Stimulated activated CD4-positive, alpha-beta T cell treated with anti-CD3 and anti-CD28 coated beads, TNF-alpha, amount 100 ng/mL, for 24 hours (primary cell): ENCODE measurements at places on chromosomes 6 and 20.

DNA sequence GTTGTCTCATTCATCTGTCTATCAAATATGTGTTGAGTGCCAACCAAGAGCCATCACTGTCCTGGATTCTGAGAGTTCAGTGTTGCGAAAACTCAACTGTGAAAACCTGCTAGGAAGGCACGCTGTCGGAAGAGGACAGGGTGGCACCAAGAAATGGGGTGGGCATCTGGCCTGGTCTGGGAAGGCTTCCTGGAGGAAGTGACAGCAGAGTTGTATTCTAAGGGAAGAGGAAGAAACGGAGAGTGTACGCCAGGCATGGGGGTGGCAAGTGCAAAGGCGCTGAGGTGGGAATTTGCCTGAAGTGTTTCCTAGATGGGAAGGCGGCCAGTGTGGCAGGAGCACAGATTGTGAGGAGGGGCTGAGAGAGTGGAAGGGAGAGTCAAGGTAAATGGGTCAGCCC, 91.2 kb downstream of the ANKRD60 start:
- no peak for DNase-seq

- DNase-seq: no peak
Observed at GRCh38 chr6:34568341-34569201, 12.4 kb upstream of the SPDEF start.

DNA sequence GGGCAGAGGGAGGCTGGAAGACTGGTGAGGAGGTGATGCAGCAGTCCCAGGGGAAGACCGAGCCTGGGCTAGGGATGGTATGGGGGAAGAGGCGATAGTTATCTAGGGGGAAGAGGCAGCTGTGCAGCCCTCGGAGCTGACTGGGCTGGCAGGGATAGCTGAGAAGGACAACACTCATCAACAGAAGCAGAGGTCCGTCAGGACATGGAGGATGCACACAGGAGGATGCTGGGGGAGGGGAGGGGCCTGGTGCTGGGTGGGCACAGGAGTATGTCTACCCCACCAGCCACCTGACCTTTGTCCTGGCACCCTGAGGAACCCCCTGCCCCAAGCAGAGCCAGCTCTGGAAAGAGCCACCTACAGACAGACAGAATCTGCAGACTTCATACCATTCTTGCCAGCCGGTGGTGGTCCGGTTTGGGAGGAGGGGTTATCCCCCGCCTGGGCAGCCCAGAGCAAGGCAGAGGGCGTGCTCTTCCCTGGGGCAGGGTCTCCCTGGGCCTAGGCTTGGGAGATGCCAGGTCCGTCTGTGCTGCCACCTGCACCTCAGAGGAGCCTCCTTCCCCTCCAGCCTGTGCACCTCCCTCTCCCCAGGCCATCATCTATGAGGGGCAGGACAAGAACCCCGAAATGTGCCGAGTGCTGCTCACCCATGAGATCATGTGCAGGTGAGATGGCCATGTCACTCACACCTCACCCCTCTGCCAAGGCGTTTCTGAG, 14.9 kb downstream of the EBF4 start:
- no peak for DNase-seq

- DNase-seq: peak; percentile 35
Observed at GRCh38 chr6:34145161-34146020, 496 bp downstream of the GRM4 start.

GRCh38 chr20:51788822-51789221, 13.5 kb downstream of the SALL4 start:
- DNase-seq: no peak

- no peak for DNase-seq
Observed at GRCh38 chr6:21840428-21840827, 246.9 kb downstream of the SOX4 start.

- DNase-seq: no peak
Observed at GRCh38 chr6:11592294-11592906, 54.9 kb downstream of the TMEM170B start.

GRCh38 chr6:141498977-141499376, 633.7 kb upstream of the GJE1 start:
- no peak for DNase-seq

DNA sequence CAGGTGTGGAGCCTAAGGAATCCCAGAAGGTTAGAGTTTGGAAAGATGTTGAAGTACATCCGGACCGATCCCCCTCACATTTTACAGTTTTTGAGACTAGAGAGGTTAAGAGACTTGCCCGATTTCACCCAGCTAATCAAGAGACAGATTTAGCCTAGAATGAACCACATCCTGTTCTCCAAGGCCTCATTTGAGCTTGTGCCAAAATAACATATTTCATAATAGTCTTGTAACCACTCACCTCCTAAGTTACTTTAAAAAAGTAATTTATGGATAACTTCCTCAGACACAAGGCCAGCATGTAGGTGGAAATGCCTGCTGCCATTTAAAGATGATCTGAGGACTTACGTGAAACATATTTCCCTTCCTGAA, 39.8 kb upstream of the ARHGAP18 start:
- no peak for DNase-seq

DNA sequence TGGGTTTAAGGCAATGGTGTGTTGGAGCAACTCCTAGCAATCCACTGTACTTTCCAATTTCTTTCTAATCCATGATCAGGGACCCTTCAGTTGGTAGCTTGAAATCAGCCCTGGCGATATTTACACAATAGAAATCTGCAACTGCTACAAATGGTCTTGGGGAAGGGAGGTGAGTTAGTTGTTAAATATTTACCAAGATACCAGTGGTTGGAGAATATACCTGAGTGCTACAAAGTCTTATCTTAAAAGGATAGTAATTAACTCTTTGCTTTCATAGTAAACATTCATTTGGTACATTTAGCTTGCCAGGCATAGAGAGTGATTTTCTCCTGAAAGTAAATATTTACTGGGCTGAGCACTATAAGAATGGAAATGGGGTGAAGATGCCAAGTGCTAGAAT, 568.2 kb downstream of the BCKDHB start:
- DNase-seq: no peak

GRCh38 chr6:15870333-15871043, 207.7 kb upstream of the DTNBP1 start:
- DNase-seq: no peak

DNA sequence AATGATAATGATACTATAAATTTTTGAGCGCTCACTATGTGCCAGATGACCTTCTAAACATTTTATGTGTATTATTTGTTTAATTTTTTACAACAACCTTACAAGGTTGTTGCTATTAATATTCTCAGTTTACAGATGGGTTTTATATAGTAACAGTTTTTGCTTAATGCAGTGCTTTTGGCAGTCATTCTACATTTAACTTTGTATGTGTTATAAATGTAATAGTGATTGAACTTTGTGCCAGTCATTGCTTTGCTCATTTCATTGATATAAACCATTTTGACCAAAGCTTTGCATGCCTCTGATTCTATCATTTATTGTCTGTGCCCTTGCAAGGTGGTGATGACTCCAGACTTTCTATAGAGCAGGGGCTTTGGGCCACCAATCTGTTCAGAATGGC, 206.3 kb upstream of the LAMP5 start:
- no peak for DNase-seq

DNA sequence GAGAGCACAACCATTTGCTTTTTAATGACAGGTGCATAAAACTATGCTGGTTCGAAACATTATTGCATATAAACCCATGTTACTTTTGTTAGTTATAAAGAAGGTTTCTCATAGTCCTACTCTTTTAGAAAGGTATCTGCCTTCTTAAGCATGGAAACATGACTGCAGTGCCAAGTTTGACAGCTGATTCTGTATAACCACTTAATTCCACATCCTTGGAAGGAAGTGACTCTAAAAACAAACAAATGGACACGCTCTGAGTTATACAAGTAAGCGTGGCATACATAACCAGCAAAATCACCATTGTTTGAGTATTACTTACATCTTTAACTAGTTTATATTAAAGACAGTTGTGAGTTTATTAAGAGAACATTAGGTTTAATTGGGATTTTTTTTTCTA, 125.0 kb upstream of the HDGFL1 start:
- no peak for DNase-seq

DNA sequence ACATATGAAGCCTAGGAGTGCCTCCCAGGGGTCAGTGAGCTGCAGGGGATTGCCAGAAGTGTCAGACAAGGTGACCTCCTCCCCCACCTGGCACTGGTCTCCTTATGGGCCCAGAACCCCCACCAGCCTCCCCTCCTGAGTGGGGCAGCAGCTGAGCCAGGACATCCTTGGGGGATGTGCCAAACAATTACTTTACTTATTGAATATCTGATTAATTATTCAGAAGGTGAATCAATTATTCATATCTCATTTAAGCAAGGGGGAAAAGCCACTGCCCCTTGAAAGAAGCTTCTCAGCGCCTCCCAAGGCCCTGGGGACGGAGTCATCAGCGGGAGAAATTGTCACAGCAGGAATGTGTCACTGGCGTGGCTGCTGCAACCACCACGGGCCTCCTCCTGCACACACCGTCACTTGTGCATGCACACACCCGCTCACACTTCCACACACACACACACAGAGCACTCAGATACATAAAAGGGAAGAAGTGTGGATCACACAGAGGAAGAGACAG, 123.4 kb upstream of the MAFB start:
- no peak for DNase-seq

DNA sequence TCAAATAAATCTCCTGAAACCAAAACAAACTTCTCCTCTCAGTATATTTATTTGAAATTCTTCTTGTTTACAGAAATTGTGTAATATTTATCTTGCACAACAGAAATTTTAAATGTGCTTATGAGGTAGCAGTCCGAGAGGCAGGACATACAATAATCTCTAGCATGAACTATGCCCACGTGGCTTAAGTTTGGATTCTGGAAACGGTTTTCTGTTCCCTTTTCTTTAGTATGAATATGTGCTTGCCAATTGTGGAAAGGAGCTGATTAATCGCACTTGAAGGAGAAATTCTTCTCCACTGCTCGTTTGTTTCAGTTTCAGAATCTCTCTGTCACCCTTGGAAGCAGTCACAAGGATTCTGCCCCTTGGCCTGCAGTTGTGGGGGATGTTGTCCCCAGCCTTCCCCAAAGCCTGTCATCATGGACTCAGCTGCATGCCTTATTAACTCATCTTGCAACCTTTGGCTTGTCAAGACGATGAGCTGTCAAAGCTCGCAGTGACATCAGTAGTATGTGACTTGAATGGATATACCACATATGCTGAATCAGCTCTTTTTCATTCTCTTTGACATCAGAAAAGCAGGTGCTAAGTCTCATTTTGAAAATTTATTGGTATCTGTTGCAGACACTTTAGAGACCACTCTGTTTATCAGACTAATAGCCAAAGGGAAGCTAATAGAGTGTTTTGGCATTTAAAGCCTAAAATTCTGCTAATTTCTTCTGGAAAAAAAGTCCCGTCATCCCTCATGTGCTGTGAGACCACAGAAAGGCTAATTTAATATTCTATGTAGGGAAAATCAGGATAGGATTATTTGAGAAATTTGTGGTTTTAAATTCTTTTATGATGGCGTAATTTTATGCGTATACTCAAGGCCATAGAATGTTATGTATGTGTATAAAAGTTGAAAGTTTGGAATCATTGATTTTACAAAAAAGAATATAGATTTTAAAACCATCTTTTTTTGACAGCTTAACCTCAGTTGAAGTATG, 186.8 kb downstream of the ARID1B start:
- DNase-seq: peak; percentile 10

DNA sequence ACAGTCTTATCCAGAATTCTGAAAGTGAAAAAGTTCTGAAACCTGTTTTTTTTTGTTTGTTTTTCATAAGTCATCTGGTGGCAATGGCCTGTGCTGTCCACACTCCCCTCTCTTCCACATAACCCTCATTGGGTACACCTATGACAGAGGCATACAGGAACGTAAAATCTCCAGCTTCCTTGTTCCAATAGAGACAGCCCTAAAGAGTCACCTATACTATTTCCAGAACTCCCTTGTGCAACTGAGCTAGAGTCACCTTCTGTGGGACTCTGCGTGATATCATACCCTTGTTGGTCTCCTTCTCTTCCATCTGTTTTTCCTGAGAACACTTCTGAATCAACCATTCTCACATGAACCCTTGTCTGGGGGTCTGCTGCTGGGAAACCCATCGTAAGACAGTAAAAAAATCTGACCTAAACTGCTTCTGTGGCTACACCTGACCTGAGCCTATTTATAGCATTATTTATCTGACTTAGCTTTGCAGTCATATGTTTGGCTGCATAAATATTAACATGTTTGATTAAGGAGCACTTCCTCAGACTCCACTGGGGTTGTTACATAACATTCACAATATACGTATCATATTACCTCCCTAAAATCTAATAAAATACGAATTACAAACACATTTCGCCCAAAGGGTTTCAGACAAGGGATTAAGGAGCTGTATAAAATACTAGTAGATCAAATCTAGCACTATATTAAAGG, 151.9 kb downstream of the PTPRT start:
- no peak for DNase-seq

GRCh38 chr6:40083141-40083920, 149.1 kb upstream of the MOCS1 start:
- DNase-seq: no peak

DNA sequence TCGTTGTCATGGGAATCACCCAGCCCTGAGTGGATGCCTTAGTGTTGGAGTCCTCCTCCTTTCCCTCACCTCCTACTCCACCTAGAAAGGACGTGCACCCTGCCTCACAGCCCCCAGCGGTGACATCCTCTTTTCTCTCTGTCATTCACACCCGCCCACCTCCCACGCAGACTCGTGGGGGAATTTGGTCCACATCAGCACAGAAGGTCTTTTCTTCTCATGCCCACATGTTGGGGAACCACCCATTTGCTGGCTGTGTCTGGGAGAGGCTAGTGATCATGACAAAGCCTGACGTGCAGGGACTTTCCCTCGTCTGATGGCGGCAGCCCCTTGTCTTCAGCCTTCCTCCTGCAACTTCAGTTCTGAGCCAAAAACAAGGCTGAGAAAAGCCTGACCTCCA, 96.0 kb upstream of the CNKSR3 start:
- DNase-seq: peak; percentile 92

DNA sequence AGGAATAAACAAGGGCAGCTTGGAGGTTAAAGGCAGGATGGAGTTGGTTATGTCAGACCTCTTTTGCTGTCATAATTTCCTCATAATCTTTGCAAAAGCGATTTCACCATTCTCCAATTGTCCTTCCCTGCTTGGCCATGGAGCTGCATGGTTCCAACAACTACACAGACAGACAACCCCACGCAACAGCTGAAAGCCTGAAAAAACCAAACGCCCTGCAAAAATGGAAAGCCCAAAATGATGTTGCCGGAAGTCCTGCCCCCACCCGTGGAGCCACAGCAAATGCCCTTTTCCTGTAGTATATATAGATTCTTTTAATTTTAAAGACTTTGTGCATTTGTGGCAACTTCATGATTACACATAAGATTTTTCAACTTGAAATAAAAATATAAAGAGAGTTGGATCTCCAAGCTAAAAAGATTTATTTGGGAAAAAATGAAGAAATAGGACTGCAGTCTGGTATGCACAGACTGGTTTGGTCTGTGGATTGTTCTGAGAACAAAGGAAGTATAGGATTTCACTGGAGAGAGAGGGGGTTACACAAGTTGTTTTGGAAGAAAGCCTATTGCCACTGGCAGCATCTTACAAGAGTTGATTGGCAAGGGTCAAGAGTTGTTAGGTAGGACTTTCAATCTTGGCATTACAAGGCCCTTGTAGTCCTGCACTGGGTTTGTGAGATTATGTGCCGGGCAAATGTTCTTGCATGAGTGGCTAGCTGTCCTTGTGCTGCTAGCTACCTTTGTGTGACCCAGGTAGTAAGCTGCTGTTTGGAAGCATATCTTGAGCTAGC, 190.0 kb downstream of the C6orf118 start:
- no peak for DNase-seq

GRCh38 chr6:20665290-20665689, 131.0 kb downstream of the CDKAL1 start:
- no peak for DNase-seq
